Parietal lobe (tissue), 2 donors: ENCODE measurements at places on chromosomes 3 and 15. TPM values are rescaled to one million over a fixed set of nuclear protein-coding genes. Genes with fewer than 3 reads are reported as not detected.

The RHOV gene
- total RNA-seq = 8.1 TPM

The SERINC4 gene
- total RNA-seq = not detected

The YEATS2 gene
- 133 TPM for total RNA-seq

The GOLGA8J gene
- total RNA-seq = not detected

The FSIP1 gene
- 13.8 TPM for total RNA-seq

The CEP63 gene
- 45.1 TPM for total RNA-seq

The ATOSA gene
- total RNA-seq = 100 TPM

The SERPINI2 gene
- 2.2 TPM for total RNA-seq

The POPDC2 gene
- total RNA-seq = 2.5 TPM

The SHC4 gene
- total RNA-seq = 7.2 TPM

The HHATL gene
- total RNA-seq = 1.3 TPM

The MESP2 gene
- not detected for total RNA-seq

The TUBGCP4 gene
- 25.7 TPM for total RNA-seq

The SLC28A2 gene
- total RNA-seq = not detected

The SLC15A2 gene
- total RNA-seq = 9.4 TPM

The CCDC33 gene
- total RNA-seq = 0.31 TPM

The EIF4E3 gene
- 19.7 TPM for total RNA-seq

The SI gene
- not detected for total RNA-seq

The CPA3 gene
- not detected for total RNA-seq
